Right atrium auricular region (tissue), 2 donors: ENCODE measurements at places on chromosomes 13 and 19.

- no peak for DNase-seq
These were observed 1.3 kb downstream of the RGS9BP start for GRCh38 chr19:32676895-32677359.

GRCh38 chr19:31392464-31392863, 43.2 kb upstream of the TSHZ3 start:
- no peak for DNase-seq

- no peak for DNase-seq
These were observed 391.6 kb downstream of the PCDH20 start for GRCh38 chr13:61024046-61024445.

DNA sequence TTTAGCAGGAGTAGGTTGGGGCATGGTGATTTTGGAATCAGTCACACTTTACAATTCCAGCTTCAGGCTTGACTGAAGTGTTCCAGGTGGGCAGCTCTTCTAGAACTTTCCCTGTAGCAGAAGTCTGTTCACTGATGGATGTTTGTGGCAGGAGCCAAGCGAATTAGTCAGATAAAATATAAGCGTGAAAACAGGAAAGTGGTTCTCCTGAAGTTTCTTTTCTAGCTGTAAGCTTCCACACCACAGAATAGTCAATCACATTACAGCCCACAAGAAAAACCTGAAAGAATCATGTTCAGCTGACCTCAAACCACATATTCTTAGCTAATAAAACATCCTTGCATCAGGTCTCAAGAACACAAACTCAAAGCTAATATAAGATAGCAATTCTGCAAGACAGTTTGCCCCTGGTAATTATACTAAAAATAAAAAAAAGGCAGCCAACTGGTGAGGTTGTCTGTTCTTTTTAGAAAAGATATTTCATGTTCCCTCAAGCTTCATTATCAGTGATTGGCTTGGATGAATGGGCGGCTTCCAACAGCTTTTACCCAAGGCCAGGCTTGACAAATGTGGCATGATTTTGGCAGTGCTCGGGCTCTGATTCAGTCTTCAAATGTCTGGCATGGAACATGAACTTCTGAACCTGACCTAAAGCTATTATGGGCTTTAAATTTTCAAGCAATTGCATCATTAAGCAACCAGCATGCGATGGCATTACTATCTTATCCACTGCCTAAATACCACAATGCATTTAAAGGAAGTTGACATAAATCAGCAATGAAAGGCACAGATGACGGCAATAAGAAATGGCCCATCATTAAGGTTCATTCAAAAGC, 136.8 kb downstream of the DCLK1 start:
- DNase-seq, result no peak

DNA sequence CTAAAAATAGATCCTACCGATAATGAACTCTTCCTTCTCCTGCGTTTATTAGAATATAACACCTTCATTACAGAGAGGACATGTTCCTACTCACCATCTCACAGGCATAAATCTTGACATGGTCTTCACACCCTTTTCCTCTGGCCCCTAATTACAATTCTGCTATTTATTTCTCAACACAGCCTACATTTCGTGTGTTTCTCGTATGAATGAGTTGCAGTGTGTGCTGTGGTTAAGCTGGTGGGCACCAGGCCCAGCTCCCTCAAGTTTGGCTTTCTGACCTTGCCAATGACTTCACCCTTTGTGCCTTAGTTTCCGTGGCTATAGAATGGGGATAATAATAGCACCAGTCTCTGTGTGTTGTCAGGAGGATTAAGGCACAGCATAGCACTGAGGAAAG, 12.3 kb upstream of the KATNAL1 start:
- no peak for DNase-seq
